Cortex of kidney (tissue), 1 donor: ENCODE measurements at places on chromosomes 12 and 14.

GRCh38 chr12:53643232-53643979, 17.2 kb upstream of the ATF7 start:
- no peak for DNase-seq

GRCh38 chr12:123293178-123293760, 21.6 kb upstream of the CDK2AP1 start:
- no peak for DNase-seq

DNA sequence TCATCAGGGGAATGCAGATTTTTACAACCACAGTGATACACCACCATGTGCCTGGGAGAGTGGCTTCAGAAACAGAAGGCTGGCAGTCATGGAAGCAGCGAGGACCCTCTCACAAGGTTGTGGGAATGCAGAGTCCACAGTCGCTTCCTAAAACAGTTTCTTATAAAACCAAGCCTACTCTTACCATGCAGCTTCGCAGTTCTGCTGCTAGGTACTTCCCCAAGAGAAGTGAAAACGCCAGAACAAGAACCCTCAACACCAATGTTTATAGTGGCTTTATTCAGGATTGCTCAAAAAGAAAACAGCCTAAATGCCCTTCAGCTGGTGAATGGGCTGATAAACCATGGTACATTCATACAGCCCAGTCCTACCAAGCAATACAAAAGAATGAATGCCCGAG, 87.2 kb downstream of the DDX51 start:
- DNase-seq = no peak

DNA sequence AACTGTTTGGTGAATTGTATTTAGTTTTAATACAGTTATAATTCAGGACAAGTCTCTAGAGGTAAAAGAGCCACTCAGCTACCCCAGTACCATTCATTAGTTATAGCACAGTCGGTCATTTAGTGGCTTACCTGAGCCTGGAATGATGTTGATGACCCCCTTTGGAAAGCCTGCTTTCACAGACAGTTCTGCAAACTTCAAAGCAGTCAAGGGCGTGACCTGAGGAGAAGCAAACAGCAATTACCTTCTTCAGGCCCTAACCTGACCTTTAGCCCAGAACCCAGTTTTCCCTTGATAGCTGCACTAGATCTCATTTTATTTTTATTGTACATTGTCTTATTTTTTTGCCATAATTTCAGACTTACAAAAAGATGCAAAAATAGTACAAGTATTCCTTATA, 43.8 kb downstream of the ALDH1L2 start:
- DNase-seq = no peak

DNA sequence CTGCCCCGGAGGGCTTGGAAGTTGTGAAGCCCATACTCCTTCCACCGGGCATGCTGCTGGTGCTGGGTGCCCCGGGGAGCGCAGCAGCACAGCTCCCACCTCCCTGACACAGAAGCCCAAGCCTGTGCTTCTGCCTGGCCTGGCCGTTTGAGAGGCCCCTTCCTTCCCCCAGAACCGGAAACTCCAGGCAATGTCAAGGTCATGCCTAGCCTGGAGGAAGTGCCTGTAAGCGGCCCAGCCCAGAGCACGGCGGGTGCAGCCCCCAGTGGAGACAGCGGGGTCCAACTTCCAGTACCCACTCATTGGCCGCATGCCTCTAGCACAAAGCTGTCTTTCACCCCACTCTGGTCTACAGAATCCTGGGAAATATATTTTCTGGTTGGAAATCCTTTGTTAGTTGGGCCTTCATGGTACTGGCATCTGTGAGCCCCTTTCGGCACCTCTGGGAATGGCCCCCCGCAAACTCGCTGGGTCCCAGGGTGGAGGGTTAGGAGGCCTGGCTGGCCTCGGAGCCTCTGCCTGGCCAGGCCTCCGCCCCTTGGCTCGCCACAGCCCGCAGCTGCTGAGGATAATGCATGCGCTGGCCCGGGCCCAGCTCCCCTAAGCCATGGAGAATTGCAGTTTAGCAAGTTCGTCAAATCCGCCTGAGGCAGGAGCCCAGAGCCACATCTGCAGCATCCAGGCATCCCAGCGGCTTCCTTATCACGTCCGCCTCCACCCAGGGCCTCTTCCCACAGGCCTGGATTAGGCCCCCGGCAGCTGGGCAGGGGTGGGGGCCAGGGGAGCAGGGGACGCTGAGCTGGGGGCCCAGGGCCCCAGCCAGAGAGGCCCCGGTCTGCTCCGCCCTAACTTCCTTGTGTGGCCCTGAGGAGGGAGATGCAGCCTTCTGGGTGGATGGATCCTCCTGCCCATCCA, 48.9 kb upstream of the DLK1 start:
- no peak for DNase-seq

- DNase-seq = no peak
Measured at GRCh38 chr12:101773650-101774162, 34.4 kb upstream of the SYCP3 start.

DNA sequence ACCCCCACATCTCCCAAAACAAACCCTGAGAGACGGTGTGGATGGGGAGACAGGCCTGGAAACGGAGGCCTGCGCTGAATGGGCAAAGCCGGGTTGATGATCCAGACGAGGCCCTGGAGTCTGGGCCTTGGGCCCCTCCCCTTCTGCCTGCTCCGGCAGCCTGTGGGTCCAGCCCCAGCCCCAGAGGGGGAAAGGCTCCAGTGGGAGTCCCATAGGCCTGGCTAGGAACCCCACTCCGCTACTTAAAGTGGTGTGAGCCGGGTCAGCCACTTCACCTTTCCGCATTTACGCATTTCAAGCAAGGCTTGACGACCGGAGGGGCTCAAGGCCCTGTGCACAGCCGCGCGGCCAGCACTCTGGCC, 695 bp upstream of the TNFAIP2 start:
- no peak for DNase-seq

DNA sequence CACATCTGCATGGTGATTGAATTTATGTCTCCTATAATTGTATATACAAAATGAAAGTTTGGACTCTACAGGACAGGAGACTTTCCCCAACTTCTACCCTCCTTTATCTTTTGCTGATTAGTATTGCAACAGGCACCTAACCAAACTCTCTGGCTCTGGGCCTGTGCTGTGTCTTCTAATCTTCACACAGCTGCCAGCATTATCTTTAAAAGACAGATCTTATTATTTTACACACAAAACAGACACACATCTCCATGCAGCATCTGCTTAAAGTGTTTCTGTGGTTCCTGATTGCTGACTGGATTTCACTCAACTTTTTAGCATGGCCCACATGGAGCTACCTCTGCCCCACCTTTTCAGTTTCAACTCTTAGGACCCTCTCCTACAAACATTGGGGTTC, 154.9 kb upstream of the PELI2 start:
- DNase-seq = no peak

DNA sequence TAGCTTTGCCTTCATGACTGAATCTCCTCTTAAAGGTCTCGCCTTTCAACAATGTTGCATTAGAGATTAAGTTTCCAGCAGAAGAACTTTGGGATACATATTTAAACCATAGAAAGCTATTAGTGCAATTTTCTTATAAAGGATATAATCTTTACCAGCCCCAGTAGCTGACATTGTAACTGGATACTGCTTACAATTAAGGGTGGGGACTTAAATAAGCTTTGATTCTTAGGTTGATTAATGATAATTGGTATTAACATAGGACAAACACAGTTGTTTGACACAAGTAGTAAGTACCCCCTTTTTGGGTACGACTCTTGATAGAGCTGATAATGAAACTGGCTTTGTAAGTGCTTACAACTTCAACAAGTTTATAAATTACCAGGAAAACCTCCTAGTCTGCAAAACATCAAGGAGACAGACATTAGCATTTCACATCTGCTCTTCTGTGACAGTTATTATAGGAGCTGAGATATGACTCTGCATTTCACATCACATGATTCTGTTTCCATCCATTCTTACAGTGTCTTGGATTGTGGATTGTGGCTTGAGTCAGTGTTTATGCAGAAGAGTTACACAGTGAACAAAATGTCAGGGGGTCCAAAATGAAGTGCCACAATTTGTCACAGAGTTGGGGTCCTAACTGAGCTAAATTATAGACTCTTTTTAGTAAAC, 249.1 kb upstream of the E2F7 start:
- no peak for DNase-seq

- no peak for DNase-seq
Measured at GRCh38 chr14:27123162-27123561, 525.3 kb upstream of the NOVA1 start.

- no peak for DNase-seq
Measured at GRCh38 chr12:89936631-89937030, 228.0 kb upstream of the ATP2B1 start.

- DNase-seq = no peak
Measured at GRCh38 chr14:71472356-71473340, 459.6 kb upstream of the RGS6 start.

DNA sequence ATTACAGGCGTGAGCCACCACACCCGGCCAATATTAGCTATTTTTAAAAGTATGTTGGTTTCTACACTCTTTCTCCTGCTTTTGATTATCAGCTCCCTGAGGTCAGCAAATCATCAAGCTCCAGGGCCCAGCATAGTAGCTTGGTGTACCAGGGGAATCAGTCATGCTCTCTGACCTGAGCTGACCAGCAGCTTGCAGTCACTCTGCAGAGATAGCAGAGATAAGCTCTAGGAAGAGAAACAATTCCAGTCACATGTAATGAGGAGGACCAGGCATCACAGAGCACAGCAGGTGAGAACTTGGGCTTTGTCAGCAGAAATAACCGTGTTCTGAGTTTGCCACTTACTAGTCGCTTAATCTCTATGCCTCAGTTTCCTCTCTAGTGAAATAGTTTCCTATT, 8.5 kb downstream of the PLEKHD1 start:
- DNase-seq = no peak

DNA sequence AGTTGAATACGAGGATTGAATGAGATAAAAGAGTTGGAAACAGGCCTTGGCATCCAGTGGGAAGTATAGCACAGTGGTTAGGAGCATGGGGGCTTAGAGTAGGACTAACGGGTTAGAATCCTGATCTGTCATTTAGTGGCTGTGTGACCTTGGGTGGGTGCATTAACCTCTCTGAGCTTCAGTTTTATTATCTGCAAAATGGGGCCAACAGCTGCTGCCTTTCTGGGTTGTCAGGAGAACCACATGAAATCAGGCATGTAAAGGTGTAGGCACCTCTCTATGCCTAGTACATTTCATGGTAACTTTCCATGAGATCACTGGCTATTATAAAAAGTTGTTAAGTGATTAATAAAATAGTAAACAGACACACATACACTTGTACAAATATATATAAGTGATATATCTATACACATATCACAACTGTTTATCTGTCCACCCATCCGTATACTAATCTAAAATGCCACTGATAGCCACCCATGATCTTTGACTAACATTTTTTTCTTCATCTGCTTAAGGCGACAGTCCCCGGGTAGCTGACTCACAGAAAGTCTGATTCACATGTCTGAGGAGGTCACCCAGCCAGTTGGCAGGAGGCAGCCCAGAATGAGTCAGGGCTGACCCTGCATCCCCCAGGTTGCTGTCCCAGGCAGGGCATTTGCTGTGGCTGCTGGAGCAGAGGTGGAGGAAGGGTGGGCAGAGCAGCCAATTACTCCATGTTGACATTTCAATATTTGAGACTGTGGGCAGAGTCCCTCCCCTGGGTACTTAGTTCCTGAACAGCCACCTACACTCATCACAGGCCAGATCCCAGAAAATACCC, 125.6 kb upstream of the NOS1 start:
- no peak for DNase-seq

DNA sequence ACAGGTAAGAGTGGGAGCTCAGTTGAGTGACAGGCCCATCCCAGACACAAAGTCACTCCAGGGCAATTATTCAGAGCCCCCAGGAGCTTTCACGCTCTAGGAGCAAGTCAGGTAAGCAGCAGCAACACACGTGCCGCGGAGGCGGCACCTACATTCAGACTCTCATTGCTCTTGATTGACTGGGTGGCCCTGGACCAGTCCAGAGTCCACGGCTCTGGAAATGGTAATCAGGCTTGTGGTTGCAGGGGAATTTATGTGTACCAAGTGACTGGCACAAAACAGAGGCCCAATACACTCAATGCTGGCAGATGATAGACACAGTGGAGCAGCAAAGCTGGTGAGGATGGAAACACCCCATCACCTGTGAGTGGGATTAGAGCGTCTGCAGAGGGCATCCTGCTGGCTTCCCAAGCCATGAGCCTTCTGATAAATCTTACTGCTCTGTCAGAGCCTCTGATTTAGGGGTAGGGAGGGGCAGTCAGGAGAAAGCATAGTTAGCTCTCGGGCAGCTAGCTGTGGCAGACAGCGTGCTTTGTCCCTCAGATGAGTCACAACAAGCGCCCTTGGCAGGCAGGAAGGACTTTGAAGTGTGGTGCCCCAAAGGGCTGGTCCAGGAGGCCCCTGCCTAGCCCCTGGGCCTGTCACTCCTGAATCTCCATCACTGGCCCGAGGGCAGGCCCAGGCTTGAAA, 344.7 kb downstream of the CACNA1C start:
- DNase-seq = no peak

- no peak for DNase-seq
Measured at GRCh38 chr12:120012067-120012621, 23.1 kb downstream of the BICDL1 start.

GRCh38 chr12:6165395-6165794, 34.8 kb upstream of the CD9 start:
- no peak for DNase-seq

- DNase-seq = no peak
Measured at GRCh38 chr14:76313852-76314251, 62.1 kb upstream of the ESRRB start.

- no peak for DNase-seq
Measured at GRCh38 chr12:92142251-92142926, 3.3 kb downstream of the BTG1 start.

DNA sequence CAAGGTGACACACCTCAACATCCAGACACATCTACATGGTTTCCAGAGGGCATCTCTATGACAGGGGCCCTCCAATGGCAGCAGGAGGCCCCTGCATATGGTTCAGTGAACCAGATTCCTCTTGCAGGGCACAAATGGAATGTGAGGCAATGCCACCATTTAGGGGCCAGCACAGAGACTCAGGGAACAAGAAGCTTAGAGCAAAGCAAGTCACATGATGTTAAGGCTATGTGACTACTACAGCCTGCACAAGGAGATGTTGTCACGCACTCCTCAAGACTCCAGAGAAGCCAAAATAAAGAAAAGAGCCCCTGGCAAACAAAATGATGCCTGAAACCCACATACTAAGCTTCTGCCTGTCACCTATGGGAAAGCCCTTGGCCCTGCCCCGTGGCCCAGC, 95.2 kb downstream of the RBM19 start:
- no peak for DNase-seq

DNA sequence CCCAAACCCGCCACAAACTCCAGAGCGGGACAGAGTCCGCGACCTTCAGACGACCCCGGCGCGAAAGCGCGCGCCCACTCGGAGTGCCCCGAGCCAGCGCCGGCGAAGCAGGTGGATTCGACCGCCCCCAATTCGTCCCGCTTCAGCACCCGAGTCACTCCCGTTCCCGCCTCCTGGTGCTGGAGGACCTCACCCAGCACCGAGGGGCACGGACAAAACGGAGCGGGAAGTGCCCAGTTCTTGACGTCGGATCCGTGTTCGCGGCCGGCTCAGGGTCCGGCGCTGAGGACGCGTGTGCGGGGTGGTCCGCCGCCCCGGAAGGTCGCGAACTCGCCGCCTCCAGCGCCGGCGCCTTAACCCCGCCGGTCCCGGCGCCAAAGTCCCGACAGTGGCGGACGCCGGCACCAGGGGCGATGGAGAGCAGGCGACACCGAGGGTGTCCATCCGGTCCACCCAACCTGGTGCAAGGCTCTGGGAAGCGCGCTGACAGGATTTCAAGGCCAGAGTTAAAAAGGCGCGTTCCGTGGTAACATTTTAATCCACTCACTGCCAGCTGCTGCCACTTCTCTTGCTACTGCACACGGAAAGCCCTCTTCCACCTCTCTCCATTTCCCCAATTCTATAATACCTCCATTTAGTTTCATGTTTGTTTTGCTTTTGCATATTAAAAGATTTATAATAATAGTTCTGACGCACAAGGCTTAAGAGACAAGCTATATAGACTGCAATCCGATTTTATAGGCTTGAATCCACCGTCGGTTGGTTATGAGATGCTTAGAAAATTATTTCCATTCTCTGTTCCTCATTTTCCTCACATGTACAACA, 240.0 kb upstream of the CPNE8 start:
- no peak for DNase-seq
